Vein endothelial cell (primary cell): ENCODE measurements at places on chromosomes 2 and 18. TPM values are rescaled to one million over a fixed set of nuclear protein-coding genes. Genes with fewer than 3 reads are reported as not detected.

Gene USP37
- 9.1 and 12.4 TPM in 2 replicates for total RNA-seq

Gene POTEI
- total RNA-seq, result 0.33 and 0.48 TPM in 2 replicates

Gene PTPRN
- total RNA-seq, result not detected in 2 replicates

Gene HOXD10
- 2.2 and 2.3 TPM in 2 replicates for total RNA-seq

Gene KCNS3
- total RNA-seq, result 0.29 and 0.65 TPM in 2 replicates
